ENCODE measurements at places on chromosomes 3 and 15.

DNA sequence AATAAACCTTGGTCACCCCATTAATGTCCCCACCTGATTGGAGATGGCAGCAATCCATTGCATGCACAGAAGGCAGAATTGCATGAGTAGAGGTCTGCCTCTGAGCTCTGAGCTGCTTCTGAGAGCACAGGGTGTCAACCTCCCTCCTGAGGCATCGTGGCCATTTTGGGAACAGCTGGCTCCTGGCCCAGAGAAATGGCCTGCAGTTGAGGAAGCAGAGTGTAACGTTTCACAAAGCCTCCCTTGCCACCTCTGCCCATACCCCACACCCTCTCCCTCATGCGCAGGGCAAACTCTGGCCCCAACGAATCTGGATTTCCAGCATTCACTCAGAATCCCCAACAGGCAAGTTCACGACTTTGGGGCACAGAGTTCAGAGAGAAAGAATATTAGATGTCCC is 198.9 kb downstream of the ADAMTS9 start:
- no peak for DNase-seq

DNA sequence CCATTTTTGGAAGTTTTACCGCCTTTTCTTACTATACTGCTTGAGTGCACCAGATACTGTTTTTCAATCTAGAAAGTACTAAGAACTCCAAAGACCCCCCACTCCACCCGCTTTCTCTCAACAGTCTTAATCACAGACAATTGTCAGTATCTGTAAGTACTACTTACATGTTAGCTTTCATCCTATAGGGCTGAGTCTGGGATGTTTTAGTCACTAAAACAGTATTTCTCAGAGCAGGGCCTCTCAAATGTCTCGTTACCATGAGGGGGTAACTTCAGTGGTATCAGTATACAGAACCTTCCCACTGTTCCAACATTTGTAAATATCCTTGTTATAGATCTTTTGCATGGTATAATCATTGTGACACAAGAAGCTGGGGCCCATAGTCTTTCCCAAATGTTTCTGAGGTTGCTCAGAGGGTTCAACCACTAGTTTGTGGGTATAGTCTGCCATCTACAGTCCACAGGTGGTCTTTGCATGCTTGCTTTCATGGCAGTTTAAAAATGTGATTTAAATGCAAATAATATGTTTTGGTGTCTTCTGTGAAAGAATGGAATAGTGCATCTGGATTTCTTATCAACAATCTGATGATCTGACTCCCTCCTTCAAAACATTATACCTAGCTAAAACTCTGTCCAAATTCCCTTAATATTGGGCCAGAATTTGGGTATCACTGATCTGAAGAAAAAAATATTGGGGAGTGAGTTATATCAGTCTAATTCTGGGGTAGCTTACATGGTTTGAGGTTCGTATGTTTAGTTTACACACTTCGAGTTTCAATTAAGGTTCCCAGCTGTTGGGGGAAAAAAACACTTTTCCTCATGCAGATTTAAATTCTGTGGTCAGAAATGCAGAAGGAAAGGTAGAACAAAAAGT is 18.0 kb upstream of the DNAJC13 start:
- DNase-seq, result peak; percentile 50

- DNase-seq, result peak; percentile 70
Observed at GRCh38 chr3:192916371-192917027, 1.2 kb downstream of the MB21D2 start.

DNA sequence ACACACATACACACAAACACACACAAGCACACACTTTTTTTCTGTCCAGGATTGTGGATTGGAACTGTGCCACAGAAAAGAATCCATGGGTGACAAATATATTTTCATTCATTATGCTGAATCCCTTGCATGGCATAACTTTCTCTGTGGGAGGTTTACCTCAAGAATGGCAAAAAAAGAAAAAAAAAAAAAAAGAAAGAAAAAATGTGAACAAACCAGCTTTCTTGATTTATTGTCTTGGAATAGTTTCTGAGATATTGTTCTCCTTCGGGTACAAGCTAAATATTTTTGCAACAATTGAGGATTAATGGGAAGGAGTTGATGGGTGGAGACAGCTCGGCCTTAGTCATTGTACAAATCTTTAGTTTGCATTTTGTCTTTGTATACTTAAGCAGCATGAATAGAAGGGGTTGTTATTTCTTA is 153.1 kb downstream of the GMNC start:
- DNase-seq, result peak; percentile 55

- no peak for DNase-seq
Observed at GRCh38 chr15:39501366-39502081, 79.4 kb upstream of the THBS1 start.

DNA sequence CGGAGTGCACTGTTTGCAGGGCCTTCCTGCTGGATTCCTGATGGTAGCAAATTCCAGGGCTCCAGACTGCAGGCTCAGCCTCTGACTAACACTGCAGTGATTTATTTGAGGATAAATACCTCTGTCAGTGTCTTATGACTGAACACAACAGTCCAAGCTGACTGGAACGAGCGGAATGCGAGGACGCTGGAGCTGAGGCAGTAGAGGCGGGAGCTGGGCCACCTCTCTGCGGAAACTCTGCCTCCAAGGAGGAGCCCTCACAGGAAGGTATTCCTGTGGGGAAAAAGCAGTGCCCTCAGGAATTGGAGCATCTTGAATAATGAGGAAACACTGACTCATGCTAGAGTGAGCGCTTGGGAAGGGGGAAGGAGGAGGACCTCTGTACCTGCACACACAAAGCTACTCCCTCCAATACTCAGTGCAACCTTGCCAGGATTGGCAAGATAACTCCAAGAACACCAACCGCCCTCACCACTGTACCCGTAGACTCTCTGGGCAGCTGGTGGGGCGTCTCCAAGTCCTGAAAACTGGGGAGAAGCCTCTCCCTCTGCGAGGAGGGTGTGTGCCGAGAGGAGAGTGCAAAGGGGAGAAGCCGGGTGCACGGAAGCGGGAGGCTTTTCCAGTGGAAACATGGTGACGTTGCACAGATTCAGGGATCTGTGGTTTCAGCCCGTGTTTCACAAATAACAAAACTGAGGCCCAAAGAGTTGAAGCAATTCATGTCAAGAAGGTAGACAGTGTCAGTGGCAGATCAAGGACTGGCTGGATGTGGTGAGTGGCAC is 43.0 kb downstream of the VGLL4 start:
- peak; percentile 100 for DNase-seq

GRCh38 chr3:40237889-40238571 is 71.5 kb upstream of the EIF1B start:
- DNase-seq, result no peak

DNA sequence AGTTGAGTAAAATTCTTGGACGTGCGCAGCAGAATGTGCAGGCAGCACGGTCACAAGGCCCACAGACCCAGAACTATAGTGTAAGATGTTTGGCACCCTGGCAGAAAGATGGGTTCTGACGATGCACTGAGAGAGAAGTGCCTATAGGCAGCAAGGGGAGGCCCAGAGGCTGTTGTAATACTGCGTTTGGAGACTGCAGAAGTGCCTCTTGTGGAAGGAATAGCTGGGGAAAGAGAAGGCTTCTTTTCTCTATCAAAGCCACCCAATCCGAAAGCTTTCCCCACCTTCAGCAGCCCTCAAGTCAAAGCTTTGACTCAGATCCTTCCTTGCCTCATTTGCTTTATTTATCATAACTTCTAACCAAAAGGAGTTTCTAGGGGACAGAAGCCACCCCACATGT is 5.2 kb upstream of the SIN3A start:
- peak; percentile 12 for DNase-seq

DNA sequence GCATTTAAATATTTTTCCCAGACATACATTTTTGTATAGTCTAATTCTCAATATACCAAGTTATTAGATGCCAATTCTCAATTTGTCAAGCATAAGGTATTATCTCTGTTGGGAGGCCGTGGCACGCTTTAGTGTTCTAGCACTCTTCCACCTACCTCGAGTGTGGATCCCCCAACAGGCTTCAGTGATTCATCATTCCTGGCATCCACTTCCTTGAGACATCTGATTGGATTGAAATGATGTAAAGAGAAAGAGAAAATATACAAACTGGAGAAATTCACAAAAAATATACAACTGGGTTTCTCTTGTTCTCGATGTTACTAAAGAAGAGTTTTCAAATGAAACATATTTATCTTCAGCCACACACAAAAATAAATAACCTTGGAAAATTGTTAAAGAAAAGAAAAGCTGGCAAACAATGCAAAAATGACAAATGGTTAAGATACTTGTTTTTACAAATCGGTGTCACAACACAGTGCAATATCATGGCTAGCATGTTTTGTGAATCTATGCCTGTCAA is 218.0 kb upstream of the CDIN1 start:
- DNase-seq, result peak; percentile 68

- DNase-seq, result no peak
Observed at GRCh38 chr3:45003859-45004258, 22.2 kb upstream of the CLEC3B start.

DNA sequence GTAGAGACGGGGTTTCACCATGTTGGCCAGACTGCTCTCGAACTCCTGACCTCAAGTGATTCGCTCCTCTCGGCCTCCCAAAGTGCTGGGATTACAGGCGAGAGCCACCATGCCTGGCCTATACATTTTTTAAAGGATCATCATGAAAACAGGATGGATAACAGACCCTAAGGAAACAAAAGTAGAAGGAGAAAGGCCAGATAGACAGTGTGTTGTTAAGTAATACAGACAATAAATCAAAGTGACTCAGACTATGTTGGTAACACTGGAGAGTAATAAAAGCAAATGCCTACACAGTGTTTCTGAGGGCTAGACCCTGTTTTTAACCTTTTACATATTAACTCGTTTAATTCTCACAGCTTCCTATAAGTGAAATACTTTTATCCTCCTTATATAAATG is 133.8 kb upstream of the MCTP2 start:
- peak; percentile 88 for DNase-seq

DNA sequence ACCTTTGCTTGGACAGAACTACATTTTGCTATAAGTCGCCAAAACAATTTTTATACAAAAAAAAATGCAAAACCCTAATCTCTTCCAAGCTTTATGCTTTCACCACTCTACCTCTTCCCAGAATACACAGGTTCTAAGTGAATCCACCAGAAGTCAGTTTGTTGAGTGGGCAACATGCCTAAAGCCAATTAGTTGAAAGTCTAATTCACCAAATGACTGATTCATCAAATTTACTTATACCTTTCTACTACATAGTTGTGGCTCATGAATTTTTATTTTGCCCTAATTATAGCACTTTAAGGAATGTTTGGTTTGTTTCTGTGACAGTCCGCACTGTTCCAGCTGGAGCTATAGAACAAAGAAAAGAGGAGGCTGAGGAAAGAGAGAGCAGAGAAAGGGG is 265.9 kb upstream of the TGFBR2 start:
- DNase-seq, result no peak

- peak; percentile 59 for DNase-seq
Observed at GRCh38 chr15:100918690-100919480, at the start of gene LRRK1. Gene LRRK1 (plus strand): TSS chr15:100919357. CDS start chr15:100924633, 5,276 bp downstream.

DNA sequence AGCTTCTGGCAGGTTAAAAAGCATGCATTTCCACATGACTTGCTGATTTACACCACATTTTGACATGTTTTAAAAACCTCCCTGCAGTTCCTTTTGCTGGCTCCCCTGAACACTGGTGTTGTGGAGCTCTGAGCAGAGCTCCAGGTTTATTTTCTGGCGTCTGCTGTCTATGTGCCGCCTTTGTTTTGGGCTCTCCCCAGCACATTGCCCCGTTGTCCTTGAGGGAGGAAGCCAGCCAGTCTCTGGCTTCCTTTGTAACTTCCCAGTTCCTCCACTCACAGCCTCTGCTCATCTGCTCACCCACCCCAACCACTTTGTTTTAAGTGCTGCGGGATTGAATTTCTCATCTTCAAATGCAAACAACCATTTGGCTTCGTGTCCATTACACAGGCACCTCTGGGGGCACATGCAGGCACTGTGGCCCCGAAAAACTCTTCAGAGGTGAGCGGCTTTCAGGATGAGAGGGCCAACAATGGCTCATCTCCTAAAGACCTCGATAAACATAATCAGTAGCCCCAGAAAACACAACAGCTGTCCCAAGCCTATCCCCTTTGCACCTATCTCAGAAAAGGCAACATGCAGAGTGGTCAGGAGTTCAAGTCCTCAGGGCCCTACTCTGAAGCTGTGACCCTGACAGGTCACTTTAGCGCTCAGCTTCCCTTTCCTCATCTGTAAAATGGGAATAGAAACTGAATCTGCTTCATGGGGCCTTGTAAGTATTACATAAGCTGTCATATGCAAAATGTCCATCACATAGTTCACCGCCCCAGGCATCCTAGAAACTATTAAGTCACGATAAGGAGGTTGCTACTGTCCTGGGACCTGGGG is 1.3 kb upstream of the MEF2A start:
- peak; percentile 43 for DNase-seq

GRCh38 chr3:125462722-125463299 is 57.2 kb downstream of the SNX4 start:
- no peak for DNase-seq

GRCh38 chr15:90907051-90907660 is 4.1 kb downstream of the MAN2A2 start:
- no peak for DNase-seq

- no peak for DNase-seq
Observed at GRCh38 chr15:45555934-45556608, 31.1 kb upstream of the BLOC1S6 start.

DNA sequence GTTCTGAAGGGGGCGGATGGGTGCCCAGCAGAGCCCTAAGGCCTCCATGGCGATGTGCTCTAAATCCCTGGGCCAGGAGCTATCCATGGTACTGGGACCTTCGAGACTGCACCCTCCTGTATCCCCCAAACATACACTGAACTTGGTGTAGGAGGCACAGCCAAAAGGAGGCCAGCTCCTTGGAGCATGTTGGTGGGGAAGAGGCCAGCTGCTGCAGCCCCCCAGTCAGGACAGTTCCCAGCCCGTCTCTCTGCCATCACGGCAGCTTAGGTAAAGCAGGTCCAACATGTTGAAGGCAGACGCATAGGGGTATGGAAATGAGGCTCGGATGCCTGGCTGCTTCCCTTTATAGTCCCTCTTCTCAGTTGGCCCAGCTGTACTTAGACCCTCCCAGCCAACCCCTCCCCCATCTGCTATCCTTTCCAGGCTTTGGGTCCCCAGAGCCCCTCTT is 1.8 kb downstream of the CAMKV start:
- peak; percentile 28 for DNase-seq

DNA sequence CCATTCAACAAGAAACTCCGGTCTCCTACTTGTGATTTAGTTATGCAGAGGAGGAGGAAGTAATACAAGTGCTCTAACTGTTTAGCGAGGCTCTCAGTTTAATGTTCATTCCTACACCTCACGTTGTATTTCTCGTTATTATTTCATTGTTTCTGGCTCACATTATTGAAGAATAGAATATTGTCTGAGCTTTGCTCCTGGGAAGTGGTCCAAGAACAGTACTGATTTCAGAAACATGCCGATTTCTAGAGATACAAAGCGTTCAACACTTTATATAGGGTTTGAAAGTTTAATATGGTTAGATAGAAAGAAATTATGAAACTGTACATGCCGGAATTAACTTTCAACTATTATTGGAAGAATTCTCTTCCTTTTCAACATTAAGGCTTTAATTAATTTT is 1145.5 kb downstream of the TBL1XR1 start:
- no peak for DNase-seq

- no peak for DNase-seq
Observed at GRCh38 chr15:89777782-89778380, 1.7 kb downstream of the MESP2 start.

GRCh38 chr15:81337241-81337640 is 13.3 kb upstream of the STARD5 start:
- DNase-seq, result no peak
